ENCODE measurements at places on chromosomes 7 and 10.

GRCh38 chr7:155255071-155255470 is 42.6 kb upstream of the INSIG1 start:
- no peak for DNase-seq

DNA sequence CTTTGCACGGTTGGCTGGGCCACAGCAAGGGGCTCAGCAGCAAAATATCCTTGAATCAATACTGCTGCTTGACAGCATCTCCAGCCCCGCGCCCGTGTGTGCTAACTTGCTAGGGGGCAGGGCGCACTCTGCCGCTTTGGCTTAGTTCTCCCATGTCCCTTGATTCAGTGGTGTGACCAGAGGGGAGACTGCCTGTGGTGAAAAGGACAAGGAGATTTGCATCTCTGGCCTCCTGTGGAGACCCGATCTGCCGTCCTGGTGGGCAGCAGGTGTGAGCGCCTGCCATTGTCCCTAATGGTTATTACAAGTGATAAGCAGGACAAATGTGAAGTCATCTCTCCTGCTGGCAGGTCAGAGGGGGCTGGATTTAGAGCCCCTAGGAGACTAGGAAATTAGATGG is 500.2 kb upstream of the GALNT17 start:
- DNase-seq = no peak

DNA sequence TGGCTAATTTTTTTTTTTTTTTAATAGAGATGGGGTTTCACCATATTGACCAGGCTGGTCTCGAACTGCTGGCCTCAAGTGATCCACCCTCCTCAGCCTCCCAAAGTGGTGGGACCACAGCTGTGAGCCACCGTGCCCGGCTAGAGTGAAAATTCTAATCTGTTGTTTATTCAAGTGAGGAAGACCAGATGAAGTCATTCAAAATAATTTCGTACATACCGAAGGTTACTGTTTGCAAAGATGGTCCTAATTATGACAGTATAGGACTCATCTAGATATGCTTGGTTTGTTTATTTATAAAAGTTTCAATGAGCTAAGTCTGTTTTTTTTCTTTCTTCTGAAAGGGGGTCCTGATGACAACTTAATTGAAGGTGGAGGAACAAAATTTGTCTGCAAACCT is 376.8 kb downstream of the EXOC4 start:
- DNase-seq = no peak

DNA sequence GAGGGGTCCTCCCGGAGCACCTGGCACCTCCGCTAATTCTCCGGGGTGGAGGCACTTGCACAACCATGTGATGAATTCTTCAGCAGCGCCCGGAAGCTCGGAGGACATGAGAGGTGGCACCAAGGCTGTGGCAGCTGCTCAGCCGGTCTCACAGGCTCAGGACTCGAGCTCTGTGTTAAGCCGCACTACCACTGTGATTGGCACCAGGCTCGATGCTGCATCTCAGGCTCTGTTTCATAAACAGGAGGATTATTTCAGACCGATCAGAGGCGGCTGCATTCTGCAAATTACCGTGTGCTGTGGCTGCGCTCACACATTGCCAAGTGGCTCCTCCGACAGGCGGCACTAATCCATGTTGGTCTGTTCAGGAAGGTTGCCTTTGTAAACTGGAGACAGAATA is 495.2 kb downstream of the DNAJB6 start:
- DNase-seq = no peak

- no peak for DNase-seq
Observed at GRCh38 chr10:49417311-49418052, 21.6 kb upstream of the DRGX start.

Measured in NCI-H1694 (cell line).